ENCODE measurements at places on chromosomes 5 and 9. TPM values are rescaled to one million over a fixed set of nuclear protein-coding genes. Genes with fewer than 3 reads are reported as not detected.

Gene C6
- total RNA-seq, result not detected

GRCh38 chr5:24899180-24899579, 254.4 kb upstream of the CDH10 start:
- DNase-seq, result no peak

DNA sequence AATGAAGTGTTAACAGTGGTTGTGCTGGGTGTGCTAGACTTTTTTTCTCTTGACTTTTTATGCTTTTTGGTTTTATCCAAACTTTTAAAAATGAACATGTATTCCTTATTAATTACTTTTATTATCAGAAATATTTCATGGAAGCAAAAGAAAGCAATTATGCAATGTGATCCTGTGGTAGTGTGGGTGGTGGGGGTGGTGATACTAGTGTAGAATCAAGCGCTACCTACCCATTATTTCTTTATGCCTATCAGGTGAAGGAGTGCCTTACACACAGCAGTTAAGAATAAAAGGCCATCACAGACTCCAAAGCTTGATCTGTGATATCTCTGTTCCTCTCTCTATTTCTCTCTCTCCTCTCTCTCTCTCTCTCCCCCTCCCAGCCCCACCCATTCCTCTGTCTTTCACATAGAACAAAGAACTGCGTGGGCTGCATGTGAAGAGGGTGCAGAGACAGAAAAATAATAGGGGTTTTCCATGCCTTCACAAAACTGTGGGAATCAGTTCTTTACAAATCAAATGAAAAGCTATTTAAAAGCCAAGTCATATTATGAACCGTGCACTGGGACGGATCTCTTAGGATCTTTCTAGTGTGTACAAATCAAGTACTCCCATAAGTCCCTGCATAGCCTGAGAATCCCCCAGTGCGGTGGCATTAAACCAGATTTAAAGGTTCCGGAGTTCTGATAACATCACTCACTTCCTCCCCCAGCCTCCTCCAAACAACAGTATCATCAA, 351.2 kb downstream of the RAB3C start:
- no peak for DNase-seq

DNA sequence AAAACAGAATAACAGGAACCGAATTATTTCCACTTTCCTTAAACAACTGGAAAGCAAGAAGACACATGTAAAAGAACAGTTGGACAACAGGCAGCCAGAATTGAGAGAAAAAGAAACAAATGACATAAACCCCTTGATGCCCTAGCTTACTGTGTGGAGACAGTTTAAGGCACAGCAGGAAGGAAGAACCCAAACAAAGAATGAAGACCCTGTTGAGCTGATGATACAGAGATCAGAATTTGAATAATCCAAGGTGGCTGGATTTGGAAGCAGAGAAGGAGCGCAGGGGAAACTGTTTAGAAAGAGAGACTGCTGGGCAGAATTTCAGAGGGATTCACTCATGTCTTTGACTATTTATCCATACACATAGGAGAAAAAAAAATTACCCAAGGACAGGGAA, 316.3 kb upstream of the POU5F2 start:
- no peak for DNase-seq

GRCh38 chr5:54718656-54719055, 201.1 kb downstream of the SNX18 start:
- no peak for DNase-seq

DNA sequence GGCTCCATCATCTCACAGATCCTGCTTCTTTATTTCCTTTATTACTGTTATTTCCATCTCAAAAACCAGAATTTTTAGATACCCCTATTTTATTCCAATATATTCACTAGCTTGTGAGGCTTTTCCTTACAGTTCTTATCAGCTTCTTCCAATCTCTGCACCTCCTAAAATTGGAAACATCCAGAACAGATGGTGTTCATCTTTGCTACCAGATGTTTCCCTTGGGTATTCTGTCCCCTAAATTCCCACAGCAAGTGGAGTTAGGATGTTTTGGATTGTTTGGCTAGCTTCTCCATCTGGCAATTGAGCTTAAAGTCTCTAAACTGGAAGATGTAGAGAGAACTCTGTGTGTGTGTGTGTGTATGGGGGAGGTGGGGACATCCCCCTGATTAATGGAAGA, 580.4 kb downstream of the DTWD2 start:
- DNase-seq, result no peak

- DNase-seq, result peak; percentile 51
Measured at GRCh38 chr9:79489261-79490000, 82.3 kb upstream of the TLE4 start.

DNA sequence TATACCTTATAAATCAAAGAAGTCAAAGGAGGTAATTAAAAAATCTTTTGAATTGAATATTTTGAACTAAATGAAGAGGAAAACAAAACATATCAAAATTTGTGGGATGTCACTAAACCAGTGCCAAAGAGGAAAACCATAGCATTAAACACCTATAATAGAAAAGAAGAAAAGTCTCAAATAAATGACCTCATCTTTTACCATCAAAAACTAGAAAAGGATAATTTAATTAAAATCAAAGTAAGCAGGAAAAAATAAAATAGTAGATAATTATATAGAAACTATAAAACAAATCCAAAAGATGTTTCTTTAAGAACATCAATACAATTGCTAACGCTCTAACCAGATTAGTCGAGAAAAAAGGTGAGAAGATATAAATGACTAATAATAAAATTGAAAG, 47.8 kb downstream of the LPAR1 start:
- DNase-seq, result no peak

GRCh38 chr5:45093377-45093776, 284.6 kb downstream of the MRPS30 start:
- no peak for DNase-seq

DNA sequence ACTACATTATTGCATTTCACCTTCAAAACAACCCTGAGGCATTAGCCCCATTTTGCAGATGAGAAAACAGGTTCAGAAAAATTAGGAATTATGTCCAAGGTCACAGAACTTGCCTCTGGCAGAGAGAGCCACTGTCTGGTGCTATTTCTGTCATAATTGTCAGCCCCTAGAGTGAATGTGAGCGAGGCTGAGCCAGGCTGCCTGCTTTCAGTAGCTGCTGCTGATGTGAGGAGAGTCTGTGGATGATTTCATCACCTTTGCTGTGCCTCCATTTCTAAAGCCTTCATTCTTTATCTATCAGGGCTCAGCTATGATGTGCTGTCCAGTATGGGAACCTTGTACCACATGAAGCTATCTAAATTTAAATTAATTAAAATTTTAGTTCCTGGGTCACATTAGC, 71.4 kb downstream of the INSYN2B start:
- no peak for DNase-seq

Gene WHRN
- 12.8 TPM for total RNA-seq

Gene STING1
- total RNA-seq, result 33.1 TPM

Measured in MCF 10A (cell line).